ENCODE measurements at places on chromosomes 4 and X. TPM values are rescaled to one million over a fixed set of nuclear protein-coding genes. Genes with fewer than 3 reads are reported as not detected.

DNA sequence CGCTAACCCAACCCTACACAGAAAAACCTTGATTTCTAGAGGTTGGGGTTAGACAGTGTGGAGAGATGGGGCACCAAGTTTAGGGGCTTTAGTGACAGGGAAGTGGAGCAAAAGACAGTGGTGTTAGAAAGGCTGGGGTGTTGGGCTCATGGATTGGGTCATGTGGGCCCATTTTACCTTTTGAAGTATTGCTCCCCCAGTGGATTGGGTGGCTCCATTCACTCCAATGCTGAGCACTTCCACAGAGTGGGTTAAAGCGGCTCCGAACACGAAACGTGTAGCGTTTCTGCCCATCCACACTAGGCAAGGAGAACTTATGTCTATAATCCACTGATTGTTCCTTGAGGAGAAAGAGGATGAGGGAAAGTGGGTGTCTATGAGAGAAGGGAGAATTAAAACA, 2.3 kb downstream of the IL2RG start:
- H3K27me3 ChIP-seq: peaks cover 61% of the 10 kb centered on the region
- no peak overlapping the region for H3K4me3 ChIP-seq
- H3K36me3 ChIP-seq: no peaks in the 10 kb centered on the region
- H3K4me1 ChIP-seq: no peaks in the 10 kb centered on the region

ZFP92 gene
- not detected for total RNA-seq

DNA sequence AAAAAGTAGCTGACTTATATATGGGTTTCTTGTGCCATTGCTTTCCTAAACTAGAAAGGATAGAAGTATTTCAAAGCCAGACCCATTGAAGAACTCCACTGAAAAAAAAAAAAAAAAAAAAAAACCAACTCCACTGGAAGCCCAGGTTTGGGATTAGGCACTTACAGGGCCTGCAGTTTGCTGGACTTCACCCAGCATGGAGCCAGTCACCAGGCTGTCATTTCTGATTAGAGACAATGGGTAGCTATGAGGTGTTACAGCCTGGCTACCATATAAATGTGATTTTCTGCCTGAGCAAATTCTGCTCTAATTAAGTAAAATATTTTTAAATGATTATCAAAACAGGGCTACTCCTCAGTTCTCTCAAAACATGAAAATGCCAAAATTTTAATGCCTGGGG, 49.5 kb downstream of the HS6ST2 start:
- H3K4me3 ChIP-seq: no peak overlapping the region
- H3K27ac ChIP-seq: no peak overlapping the region
- peaks cover 11% of the 10 kb centered on the region for H3K4me1 ChIP-seq
- H3K27me3 ChIP-seq: peaks cover 50% of the 10 kb centered on the region
- H3K36me3 ChIP-seq: no peaks in the 10 kb centered on the region

GRCh38 chr4:83297548-83298260, 13.1 kb upstream of the COQ2 start:
- no peaks in the 10 kb centered on the region for H3K36me3 ChIP-seq
- H3K27me3 ChIP-seq: no peaks in the 10 kb centered on the region
- no peak for DNase-seq
- H3K27ac ChIP-seq: no peak overlapping the region
- no peaks in the 10 kb centered on the region for H3K4me1 ChIP-seq

GRCh38 chr4:40369437-40370274, 34.5 kb downstream of the CHRNA9 start:
- no peak for DNase-seq
- peaks cover 5% of the 10 kb centered on the region for H3K36me3 ChIP-seq
- H3K4me3 ChIP-seq: no peak overlapping the region
- H3K4me1 ChIP-seq: no peaks in the 10 kb centered on the region

DGKK gene
- total RNA-seq: not detected

DNA sequence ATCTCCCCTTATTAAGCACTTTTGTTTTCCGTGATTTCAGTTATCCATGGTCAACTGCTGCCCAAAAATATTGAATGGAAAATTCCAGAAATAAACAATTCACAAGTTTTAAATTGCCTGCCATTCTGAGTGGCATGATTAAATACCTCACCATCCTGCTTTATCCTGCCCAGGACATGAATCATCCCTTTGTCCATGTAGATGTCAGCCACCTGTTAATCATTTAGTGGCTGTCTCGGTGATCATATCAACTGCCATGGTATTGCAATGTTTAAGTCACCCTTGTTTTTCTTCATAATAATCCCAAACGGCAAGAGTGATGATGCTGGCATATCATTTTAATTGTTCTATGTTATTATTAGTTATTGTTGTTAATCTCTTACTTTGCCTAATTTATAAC, 79.8 kb upstream of the LHFPL1 start:
- peak; percentile 8 for DNase-seq
- no peaks in the 10 kb centered on the region for H3K36me3 ChIP-seq
- no peaks in the 10 kb centered on the region for H3K4me1 ChIP-seq
- no peak overlapping the region for H3K27ac ChIP-seq
- H3K27me3 ChIP-seq: peaks cover 29% of the 10 kb centered on the region
